ENCODE measurements at places on chromosomes 5 and 9.

GRCh38 chr9:111970827-111971226, 74.2 kb downstream of the UGCG start:
- no peak for DNase-seq

DNA sequence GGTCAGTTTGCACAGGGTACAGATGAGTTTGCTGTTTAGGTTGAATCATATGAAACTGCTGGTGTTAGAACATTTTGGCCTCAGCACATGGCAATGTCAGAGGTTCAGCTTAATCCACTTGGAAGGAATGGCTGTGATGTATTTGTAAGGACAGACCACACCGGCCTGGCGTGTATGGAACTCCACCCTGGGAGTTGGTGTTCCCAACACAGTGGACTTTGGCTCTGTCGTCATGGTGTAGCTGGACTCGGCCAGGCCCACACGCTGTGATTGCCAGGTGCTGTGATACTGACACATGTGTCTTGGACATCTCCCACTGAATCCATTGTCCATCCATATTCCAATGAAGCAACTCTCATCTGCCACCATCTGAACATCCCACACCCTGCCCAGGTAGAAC, 90.3 kb downstream of the ZNF618 start:
- no peak for DNase-seq

- no peak for DNase-seq
These were observed 286.3 kb downstream of the NNT start for GRCh38 chr5:43889233-43889632.

- no peak for DNase-seq
These were observed 73.4 kb downstream of the PHAX start for GRCh38 chr5:126674145-126674544.

- no peak for DNase-seq
These were observed 68.5 kb upstream of the CEP78 start for GRCh38 chr9:78167356-78167755.

DNA sequence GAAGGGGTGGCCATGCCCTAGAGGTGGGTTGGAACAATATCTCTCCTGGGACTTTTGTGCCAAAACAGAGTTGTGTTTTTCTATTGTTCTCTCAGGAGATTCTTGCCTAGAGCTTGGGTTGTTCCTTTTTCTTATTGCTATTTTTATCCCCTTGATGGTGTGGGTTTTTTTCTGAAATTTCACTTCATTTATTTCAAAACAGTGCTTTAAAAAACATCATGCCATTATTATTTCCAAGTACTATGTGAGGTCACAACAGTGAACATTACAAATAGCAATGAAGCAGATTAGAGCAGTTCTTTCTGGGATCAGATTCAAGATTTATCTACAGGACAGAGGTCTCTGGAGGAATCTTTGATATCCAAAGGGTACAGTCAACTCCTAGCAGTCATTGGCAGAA, 76.6 kb downstream of the ACTBL2 start:
- DNase-seq = no peak

- no peak for DNase-seq
These were observed 4.5 kb downstream of the REEP5 start for GRCh38 chr5:112917453-112917995.

- DNase-seq = peak; percentile 33
These were observed 42.8 kb downstream of the CAMSAP1 start for GRCh38 chr9:135864447-135865049.

DNA sequence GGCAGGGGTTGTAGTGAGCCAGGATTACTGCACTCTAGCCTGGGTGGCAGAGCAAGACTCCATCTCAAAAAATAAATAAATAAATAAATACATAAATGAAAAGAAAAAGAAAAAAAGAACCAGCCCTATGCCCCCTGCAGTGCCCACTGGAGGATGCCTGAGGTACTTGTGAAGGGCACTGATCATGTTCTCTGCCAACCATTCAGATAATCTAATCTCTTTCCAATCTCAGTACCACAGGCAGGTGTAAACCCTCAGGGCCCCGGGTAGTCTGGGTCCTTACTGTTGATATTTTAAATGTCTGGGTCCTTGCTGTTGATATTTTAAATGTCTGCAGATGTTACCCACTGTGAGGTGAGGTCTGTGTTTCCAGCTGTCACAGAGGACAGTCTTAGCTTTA, 321.8 kb upstream of the ADCY2 start:
- no peak for DNase-seq

GRCh38 chr5:59190746-59191145, 607.9 kb downstream of the RAB3C start:
- no peak for DNase-seq

- DNase-seq = no peak
These were observed 3.5 kb downstream of the PAIP1 start for GRCh38 chr5:43553381-43553780.

DNA sequence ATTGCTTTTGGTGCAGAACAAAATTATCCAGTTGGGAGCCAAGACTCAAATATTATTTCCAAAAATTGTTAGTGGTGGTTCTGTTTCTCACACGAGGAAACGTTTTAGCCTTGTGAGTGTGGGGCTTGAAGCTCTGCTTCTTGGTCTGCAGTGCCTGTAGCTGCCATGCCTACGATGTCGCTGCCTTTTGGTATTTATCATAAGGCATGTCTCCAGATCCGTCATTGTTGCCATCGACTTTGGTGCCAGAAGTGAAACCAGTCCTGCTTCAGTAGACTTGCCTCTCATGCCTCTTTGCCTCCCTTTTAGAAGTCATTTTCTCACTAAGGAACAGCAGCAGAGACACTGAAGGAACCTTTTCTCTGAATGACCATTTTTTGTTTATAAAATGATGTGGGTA, 29.7 kb upstream of the CATSPER3 start:
- DNase-seq = no peak

- DNase-seq = no peak
These were observed 3.9 kb downstream of the FLT4 start for GRCh38 chr5:180645274-180646204.

GRCh38 chr9:21465859-21466518, 16.1 kb downstream of the IFNE start:
- peak; percentile 21 for DNase-seq

DNA sequence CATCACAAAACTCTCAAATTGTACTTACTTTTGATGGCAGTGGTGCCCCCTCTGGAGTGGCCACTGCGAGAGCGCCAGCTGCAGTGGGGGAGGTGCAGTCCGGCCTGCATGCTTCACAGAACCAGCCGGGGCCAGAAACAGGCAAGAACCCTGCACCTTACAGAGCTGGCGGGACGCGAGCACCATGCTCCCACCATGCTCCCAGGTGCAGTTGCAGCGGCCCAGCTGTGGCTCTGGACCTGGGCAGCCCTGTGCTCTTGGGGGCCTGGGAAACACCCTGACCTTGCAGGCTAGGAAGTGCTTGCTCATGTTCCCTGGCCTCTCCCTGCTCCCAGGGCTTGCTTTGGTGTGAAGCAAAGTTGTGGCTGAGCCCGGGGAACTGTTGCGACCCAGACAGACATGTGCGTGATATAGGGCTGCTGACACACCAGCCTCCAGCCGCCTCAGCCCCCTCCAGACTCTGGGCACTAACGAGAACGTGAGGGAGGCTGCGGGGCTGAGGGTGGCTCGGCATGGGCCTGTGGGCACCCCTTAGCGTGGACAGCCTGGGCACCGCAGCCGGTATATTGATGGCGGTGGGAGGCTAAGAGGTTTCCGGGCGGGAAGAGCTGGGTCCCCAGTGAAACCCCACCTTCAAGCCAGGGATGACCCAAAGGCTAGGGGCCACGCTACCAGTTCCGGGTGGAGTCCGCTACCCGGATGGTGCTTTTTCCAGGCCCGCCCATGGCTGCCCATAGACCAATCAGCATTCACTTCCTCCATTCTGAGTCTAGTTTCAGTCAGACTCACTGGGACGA, 1809.9 kb upstream of the ACO1 start:
- no peak for DNase-seq

GRCh38 chr9:7534211-7534935, 265.2 kb downstream of the DMAC1 start:
- DNase-seq = no peak

GRCh38 chr9:99222416-99223270, 561 bp downstream of the SEC61B start:
- no peak for DNase-seq

Data from SW 1271 (cell line).